ENCODE measurements at places on chromosomes 2 and 18.
A peak's percentile ranks its signal among the peaks of the same experiment; 100 is the strongest.

GRCh38 chr2:206082298-206082843 is 3.6 kb downstream of the INO80D start:
- DNase-seq, result peak; percentile 65

- no peak for DNase-seq
Observed at GRCh38 chr2:197838579-197838978, 34.2 kb downstream of the PLCL1 start.

DNA sequence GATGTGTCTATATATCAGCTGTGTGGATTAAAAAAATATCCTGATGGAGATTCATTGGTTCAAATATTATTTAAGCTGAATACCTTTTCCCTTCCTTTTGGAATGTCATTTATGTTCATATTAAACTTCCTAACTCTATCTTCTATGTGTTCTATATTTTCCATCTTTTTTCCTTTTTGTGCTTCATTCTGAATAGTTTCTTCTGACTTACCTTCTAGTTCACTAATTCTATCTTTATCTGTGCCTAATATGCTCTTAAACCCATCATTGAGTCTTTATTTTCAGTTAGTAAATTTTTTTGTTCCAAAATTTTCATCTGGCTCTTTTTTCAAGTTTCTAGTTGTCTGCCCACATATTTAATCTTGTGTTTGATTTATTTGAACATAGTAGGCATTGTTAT is 219.4 kb upstream of the STON1 start:
- DNase-seq, result no peak

DNA sequence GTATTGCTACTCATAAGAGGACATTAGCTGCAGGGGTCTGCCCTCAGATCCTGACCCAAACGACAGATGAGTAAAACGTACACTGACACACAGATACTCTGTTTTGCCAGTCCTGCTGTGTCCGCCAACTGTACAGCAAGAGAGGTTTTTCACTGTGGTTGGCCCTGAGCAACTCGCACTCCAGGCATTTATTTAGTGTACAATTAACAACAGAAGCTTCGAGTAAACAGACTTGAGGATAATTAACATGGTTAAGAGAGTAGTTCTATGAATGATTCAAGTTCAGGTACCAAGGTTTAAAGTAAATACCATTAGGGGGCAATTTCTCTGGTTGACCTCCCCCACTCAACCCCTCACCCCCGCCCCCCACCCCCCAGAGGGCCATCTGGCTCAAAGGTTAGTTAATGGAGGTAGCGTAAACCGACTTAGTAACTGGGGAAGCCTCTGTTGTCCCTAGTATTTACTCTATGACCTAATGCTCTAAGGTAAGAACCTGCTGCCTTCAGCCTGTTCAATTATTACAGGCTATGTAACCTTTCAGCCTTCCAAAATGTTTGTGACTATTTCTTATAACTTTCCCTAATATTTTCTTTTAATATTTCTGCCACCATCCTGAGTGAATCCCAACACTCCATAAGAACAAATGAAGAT is 103.9 kb upstream of the XIRP2 start:
- no peak for DNase-seq

GRCh38 chr2:233915128-233915527 is 2.0 kb upstream of the TRPM8 start:
- DNase-seq, result peak; percentile 13

DNA sequence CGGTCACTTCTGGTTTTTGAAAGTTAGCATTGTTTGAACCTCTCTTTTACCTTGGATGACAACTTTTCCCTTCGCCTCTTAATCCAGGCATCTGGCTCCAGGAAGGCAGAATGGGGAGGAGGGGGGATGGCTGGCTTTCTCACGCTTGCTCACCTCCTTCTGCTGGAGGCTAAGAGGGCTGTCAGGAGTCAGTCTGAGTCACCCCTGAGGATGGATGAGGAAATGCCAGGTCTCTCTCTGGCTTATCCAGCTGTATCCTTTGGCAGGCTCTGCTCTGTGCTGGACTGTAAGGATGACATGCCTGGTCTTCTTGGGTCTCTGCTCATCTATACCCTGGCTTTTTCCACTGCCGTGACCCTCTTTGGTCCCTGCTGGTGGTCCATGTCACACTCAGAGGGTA is 142.9 kb upstream of the GYPC start:
- DNase-seq, result peak; percentile 77

GRCh38 chr2:176129813-176130146 is 275 bp downstream of the HOXD8 start:
- no peak for DNase-seq

- DNase-seq, result no peak
Observed at GRCh38 chr2:112642966-112643365, 2.8 kb upstream of the SLC20A1 start.

DNA sequence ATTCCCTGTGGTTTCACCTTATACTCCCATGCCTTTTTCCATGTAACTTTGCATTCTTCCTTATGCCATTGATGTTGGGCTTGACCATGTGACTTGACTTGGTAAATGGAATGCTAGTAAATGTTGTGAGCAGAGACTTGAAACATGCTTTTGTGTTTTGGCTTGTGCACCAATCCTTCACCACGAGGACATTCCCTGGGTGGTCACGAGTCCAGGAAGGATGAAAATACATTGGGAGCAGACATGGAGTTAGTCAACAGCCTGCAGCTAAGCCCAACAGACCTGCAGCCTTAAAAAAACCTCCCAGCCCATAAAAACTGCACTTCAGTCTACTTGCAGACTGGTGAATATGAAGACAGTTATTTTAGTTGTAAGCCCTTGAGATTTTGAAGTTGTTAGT is 116.5 kb upstream of the SPATS2L start:
- DNase-seq, result no peak

GRCh38 chr2:218041302-218042168 is 27.5 kb upstream of the RUFY4 start:
- no peak for DNase-seq

DNA sequence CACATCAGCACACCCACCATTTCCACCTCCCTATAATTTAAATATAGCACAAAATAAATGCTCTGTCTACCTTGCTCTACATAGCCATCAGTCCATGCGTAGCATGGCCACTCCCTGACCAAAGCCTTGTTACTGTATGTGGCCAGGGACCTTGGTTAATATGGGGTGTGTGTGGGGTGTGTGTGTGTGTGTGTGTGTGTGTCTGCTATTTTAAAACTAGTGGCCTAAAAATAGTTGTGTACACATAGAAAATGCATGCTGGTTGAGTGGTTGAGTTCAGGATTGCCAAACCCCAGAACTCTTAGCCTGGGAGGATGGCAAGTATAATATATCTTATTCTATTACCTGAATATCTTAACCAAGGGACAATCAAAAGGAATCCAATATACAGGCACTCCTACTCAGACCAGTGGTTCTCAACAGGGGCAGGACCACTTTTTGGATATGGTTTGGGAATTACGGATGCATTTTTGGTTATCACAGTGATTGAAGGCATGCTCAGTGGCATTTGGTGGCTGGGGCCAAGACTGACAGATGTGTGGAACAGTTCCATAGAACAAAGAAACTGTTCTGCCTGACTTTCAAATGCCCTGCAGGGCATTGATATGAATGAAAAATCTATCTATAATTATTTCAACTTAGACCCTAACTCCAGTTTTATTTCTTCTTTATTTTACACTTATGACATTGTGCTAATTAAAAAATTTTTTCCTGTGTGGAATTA is 72.3 kb upstream of the PSME4 start:
- no peak for DNase-seq

- DNase-seq, result no peak
Observed at GRCh38 chr2:240254337-240255164, 114.1 kb upstream of the OTOS start.

DNA sequence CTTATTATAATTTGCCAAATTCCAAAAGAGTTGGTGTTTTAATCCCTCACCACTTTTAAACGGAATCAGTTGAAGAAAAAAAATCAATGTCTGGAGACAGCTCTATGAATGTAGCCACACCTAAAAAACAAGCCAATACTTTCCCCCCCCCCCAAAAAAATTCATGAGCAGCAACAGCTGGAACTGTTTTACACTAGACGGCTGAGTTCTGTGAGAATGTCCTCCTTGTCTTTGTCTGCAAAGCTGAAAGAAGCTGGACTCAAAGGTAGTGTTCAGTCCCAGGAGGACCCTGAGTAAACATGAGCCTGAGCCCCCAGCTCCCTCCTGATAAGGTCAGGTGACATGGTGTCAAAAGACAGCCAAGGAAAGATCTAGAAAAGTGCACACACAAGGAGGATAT is 68.2 kb downstream of the ZNF521 start:
- DNase-seq, result no peak

DNA sequence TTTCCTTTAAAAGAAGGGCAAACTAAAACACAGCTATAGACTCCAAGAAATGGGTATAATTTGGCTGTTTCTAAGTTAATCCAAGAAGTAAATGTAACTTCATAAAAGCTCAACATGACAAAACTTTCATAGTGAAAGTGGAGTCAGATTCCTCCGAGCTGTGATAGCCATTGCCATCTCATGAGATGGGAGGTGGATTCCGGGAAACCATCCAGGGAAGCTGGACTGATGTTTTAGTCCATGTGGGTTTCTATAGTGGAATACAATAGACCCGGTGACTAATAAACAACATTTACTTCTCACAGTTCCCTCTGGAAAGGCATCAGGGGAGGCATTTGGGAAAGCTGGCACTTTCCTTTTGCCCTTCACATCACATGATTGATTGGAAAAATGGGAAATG is 10.0 kb upstream of the LAPTM4A start:
- DNase-seq, result no peak

- peak; percentile 96 for DNase-seq
Observed at GRCh38 chr18:47901624-47902362, 28.7 kb downstream of the SMAD2 start.

- no peak for DNase-seq
Observed at GRCh38 chr18:12021596-12021995, 40.3 kb downstream of the IMPA2 start.

- peak; percentile 40 for DNase-seq
Observed at GRCh38 chr18:37538526-37539205, 26.9 kb downstream of the CELF4 start.

DNA sequence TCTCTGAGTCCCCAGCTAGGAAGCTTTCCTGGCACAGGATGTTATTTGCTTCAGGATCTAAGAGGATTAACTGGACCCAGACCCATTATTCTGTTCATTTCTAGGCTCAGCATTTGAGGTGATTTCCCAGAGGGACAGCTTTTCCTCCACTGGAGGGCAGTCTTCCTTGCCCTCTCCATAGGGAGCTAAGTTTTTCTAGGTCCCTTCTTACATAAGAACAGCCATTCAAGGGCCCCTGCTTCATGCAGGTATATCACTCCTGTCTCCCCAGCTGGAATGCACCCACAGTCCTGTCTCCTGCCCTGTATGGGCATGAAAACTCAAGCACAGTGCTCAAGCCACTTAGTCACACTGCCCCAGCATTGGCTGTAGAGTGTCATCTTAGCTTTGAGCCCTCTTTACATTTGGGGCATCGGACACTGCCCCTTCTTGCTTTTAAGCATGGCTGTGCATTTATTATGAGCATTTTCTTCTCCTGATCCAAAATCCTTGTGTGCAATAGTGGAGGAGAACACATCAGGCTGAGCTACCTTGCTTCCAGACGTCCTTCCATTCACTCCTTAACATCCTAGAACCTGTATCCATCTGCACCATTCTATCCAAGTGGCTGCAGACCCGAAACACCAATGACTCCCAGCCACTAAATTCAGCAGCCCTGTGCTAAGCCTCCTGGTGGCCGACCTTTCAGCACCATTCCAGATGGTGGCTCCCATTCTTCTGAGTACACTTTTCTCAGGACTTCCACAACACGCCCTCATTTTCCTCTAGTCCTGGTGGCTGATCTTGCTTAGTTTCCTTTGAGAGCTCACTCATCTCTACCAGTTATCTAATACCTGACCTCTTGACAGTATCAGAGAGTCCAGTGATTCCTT is 80.0 kb downstream of the COPS8 start:
- DNase-seq, result peak; percentile 60

GRCh38 chr18:44811572-44812125 is 131.0 kb downstream of the SETBP1 start:
- no peak for DNase-seq

GRCh38 chr2:73110168-73111072 is 2.3 kb downstream of the RAB11FIP5 start:
- DNase-seq, result no peak

DNA sequence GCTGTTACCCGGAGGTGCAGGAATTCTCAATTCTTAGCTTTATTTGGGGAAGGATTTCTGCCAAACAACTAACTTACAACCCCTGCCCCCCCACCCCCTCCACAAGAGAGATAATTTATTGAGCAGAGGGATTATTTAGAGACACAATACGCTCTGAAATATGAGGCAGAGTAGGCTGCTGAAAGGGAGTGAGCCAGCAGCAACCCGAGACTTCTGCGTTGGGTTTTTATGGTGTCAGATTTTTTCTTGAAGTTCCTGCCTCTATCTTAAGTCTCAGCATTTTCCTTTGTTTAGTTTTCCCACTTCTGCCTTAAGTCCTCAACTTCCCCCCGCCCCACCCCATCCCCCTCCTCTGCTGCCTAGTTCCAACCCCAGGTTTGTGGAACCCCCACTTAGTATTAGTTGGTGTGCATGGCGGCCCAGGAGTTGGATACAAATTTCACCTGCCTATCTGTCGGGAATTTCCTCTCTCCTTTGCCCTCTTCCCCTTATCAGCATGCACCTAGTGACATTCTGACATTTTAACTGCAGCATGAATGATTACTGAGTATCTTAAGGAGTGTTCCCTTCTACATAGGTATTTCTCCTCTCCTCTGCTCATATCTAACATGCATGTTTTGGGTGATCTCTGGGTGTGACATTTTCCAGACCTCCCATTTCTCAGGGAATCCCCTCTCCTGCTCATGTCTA is 1635.9 kb upstream of the LRRTM1 start:
- DNase-seq, result peak; percentile 2

- no peak for DNase-seq
Observed at GRCh38 chr2:142707318-142707717, 170.1 kb upstream of the KYNU start.

DNA sequence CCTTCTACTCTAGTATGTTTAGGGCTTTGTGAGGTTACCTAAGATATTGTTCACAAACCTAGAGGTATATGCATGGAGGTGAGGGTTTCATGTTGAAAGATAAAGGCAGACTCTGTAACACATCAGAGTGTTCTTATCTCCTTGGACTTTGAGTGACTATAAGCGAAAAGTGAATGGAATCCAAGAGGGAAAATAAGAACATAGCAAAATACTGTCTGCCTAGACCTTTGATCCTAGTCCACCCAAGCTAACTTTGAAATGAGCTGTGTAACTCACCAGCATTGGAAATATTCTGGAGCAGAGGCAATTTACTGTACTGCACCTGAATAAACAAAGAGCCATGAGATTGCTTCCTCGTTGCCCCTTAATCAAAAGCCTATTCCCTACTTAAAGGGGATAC is 28.2 kb upstream of the GALNT1 start:
- no peak for DNase-seq

- DNase-seq, result no peak
Observed at GRCh38 chr2:44744961-44745892, 196.3 kb upstream of the SIX3 start.

- DNase-seq, result no peak
Observed at GRCh38 chr18:49499046-49499637, 12.1 kb upstream of the C18orf32 start.

- DNase-seq, result no peak
Observed at GRCh38 chr2:75606761-75607399, 39.7 kb upstream of the MRPL19 start.

DNA sequence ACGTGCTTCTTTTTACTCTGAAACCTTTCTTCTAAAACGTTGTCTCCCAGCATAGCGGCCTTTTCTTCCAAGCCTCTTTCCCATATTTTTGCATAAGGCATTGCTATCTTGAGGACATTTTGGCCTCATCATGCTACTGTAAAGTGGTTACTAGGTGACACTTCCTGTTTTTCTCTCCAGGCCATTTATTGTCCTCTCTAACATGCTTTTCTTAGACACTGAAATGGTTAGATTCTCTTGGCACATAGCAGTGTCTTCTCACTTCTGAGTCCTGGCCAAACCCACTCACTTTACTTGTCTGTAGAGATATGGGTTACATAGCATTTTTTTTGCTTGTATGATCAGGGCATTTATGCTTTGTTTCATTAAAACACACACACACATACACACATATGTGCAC is 50.1 kb upstream of the KCNH7 start:
- DNase-seq, result peak; percentile 66
